ENCODE measurements at places on chromosomes 2 and 18.

GRCh38 chr2:187382131-187382530 lies 65.9 kb downstream of the CALCRL start:
- no peak for DNase-seq

DNA sequence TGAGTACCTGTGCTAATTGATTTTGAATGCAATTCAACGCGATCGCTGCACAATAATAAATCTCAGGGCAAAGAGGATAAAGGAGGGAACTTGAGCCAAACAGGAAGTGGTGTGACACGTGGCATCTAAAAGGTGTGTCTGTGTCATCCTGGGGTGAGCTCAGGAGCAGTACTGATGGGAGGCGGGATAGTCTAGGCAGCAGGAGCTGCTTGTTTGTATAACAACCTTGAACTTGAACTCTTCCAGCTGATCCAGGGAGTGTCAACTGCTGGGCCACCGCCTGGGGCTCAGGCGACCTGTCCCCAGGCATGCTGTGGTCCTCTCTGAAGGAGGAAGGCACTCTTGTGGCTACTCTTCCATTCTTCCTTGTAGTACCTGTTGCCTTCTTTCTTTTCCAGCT lies 61.2 kb downstream of the BOD1L2 start:
- DNase-seq: no peak

DNA sequence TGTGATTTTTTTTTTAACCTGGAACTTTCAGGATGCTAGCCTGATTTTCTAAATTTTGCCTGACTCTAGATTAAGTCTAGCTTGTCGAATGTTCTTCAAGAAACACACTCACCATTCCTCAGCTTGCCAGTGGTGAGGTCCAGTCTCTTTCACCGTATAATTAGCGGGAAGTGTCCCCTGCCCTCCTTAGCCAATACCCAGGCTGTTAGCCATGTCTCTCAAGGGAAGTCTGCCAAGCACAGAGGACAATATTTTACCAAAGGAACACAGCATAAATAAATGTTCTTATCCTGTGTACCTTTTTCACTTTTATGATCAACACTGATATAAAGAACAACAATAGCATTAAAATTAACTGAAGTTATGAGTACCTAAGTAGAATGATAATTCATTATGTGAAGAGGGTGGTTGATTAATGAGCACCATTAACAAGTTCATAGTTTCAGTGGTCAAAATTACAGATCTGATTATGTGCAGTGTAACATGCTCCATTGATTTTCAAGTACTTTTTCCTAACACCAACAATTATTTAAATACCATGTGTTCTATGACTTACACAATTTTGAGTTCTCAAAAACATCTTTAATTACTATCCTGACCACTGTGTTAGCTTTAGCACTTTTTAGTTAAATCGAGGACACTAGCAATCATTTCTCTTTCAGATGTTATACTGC lies 445.8 kb upstream of the RAB12 start:
- no peak for DNase-seq

GRCh38 chr2:45769056-45769455 lies 117.6 kb downstream of the PRKCE start:
- DNase-seq: no peak

- DNase-seq: no peak
Observed at GRCh38 chr2:238730881-238731280, 117.0 kb upstream of the TWIST2 start.

- no peak for DNase-seq
Observed at GRCh38 chr18:45571195-45571594, 44.1 kb upstream of the SLC14A2 start.

GRCh38 chr18:35106845-35107148 lies 65.6 kb downstream of the MAPRE2 start:
- DNase-seq: no peak

DNA sequence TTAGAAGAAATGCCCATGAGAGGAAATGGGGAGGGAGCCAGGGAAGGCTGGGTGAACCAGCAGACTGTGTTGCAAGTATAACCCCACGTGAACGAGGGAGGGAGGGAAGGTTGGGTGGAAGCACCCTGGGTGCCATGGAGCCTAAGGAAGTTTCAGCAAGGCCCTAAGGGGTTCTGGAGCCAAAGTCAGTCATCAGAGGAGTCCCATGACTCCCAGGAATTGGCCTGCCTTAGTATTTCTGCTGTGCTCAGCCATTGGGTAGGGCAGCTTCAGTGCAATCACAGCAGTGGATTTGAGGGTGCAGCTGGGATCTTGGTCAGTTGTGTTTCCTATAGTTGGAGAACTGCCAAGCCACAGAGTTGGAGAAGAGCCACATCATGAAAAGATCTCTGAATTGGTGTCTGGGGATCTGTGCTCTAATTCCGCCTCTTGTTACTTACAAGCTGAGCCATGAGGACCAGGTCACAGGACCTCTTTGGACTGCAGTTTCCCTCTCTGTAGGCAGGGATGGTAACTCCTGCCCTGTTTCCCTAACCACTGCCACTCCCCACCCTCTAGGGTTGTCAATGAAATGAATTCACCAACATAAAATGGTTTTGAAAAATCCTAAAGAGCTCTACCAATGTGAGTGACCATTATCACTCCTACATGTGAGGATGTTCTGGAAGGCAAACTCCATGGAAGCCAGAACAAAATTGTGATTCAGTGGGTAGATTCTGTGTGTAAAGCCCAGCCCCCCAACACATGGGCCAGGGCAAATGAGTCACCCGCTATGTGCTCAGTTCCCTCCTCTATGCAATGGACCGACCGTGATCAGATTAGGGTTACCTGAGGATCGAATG lies 108.9 kb downstream of the CLIP4 start:
- no peak for DNase-seq

- no peak for DNase-seq
Observed at GRCh38 chr18:79935098-79935480, 16.4 kb downstream of the SLC66A2 start.

GRCh38 chr2:175068534-175068933 lies 63.4 kb upstream of the CHN1 start:
- DNase-seq: no peak

DNA sequence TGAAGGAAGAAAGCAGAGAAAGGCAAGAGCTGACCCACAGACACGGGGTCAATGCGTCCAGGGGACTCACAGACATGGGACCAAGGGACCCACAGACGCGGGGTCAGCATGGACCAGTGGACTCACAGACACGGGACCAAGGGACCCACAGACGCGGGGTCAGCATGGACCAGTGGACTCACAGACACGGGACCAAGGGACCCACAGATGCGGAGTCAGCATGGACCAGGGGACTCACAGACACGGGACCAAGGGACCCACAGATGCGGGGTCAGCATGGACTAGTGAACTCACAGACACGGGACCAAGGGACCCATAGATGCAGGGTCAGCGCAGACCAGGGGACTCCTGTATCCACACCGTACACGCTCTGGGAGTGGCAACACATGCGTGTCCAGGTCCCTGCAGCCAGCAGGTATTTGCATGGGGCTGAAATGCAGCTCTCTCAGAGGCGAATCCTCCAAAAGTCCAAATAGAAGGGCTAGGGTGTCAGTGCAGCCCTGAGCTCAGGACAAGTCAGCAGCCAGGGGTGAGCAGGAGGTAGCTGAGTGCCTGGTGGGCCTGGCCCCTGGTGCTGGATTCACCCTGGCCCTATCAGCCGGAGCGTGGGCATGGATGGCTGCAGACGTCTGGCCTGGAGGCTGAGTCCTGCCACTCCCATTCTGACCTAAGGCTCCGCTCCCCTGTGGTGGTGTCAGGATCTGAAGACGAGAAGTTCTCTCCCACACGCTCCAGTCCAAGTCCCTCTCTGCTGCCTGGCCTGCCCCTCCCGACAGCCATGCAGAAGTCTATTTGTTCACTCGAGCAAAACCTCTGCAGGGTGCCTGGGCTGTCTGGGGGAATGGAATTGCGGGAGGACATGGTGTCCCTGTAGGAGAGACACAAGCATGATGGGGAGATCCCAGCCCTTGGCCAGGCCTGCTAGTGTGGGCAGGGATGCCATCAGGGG lies 28.5 kb downstream of the TMEM18 start:
- no peak for DNase-seq

GRCh38 chr2:194100201-194100600 lies 1556.8 kb upstream of the SLC39A10 start:
- DNase-seq: no peak

DNA sequence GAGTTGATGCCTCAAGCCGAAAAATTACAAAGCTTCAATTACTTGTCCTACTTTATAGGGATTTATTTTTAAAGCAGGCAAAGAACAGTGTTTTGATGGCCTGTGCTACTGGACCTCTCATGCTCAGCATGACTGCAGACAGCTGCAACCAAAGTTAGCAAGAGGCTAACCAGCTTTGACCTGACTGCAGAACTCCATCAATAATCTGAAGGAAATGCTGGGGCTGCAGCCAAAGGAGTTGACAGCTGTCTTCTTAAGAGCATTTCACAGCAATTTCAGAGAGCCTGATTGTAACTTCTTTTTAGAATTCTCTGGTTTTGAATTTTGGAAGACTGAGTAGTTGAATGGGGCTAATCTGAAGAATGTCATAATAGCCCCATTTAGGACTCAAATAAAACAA lies 46.5 kb upstream of the SESTD1 start:
- no peak for DNase-seq

DNA sequence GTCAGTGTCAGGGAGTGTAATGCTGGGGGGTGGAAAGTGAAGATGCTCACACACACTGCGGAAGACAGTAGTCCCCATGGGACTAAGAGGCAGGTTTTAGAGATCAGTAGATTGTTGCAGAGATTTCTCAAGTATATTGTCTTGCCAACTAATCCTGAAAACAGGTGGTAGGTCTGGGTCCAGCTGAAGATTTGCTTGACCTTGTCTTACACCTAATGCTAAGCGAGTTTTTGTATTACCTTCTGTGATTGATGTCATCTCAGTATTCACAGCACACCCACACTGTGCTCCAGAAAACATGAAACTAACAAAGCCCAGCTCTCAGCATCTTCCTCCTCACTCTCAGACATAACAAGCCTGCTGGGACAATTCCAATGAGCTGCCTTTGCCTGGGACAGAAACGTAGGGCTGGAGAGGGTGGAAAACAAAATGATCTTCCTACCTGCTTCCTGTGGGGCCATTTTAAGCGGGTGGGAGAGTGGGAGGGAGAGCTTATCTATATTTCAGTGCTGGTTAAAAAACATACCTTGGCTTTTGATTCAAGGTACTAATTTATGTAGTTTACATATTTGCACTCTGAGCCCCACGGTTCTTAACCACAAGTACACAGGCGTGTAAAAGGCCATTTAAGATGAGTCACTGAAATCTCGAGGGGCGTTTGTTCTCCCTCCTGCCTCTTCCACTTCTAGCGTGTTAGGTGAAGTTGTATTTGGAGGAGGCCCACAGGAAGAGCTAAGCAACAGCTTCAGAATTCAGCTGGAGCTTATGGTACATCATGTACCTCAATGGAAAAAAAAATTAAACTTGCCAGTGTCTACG lies 23.1 kb upstream of the RBMS1 start:
- DNase-seq: no peak

DNA sequence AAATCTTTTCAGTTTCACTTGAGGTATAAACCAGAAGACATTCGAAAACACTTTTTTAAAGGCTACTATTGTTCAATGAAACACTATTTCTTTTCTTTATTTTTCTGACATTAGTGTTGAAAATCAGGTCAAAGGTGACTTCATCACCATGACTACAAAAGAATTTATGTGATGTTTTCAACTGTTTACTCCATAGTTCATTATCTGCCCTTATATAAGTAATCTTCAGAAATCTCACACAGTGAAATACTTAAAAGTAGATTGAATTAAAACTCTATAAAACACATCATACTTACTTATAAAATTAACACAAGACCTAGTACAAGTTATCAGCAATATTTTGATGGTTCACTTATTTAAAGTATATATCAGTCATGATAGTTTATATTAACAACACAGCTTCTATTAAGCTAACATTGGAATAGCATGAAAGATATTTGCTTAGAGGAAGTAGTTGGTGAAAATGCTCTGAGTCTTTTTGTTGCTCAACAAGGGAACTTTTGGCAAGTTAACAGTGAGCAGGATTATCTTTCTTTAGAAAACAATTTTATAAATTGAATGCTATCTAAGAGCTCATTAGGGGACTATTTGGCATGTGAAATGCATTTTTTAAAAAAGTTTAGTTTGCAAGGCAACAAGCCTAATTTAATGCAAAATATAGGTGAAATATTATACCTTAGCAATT lies 60.8 kb downstream of the MC4R start:
- DNase-seq: no peak

DNA sequence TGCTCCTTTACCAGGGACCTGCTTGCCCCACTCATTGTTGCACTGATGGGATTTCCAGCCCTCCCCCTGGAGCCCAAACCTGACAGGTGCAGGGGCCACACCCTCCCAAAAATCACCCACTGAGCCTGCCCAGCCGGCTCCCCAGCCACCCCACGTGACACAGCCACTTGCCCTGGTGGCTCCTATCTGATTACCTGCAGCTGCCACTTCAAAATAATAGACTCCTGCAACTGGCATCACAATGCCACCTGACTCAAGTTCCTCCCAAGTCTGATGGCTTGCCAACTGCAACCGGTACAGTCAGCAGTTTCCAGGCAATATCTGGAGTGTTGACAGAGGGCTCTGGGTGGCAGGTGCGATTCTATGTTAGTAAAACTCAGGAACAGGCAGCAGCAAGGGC lies 66.2 kb downstream of the CRACDL start:
- no peak for DNase-seq

DNA sequence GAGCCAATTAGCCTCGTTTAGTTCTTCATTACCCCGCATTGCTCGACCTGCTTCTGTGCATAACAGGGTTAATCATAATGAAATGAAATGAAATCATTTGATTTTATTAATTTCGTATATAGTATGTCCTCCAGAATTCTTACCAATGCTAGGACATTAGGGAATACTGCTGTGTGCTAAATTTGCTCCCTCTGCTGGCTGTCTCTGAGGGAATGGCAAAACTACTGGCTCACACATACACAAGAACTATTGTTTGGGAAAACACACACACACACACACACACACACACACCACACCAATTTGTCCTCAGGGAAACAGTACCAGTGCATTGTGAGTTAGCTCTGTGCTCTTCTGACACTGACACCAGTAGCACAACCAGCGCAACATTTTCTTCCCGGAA lies 273.3 kb upstream of the TCF4 start:
- DNase-seq: no peak

DNA sequence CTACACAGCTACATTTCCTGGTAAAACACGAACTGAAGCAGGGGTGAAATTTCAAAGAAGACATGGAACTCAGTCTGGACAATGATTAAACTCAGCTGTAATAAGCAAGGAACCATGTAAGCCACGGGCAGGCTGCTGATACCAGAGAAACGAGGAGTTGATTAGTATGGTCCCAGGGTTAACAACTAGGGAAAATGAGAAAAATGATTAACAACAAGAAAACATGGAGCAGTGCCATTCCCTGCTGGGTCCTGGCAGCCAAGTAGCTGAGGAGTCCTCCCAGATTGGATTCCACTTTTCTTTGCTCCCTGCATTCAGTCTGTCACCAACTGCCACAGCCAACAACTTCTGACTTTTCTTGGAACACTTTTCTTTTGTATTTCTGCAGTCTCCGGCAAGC lies 517.0 kb upstream of the KLHL29 start:
- no peak for DNase-seq

GRCh38 chr2:8671176-8671575 lies 10.7 kb upstream of the ID2 start:
- no peak for DNase-seq

- no peak for DNase-seq
Observed at GRCh38 chr2:216715402-216715974, 20.1 kb upstream of the IGFBP5 start.

GRCh38 chr2:52429171-52429570 lies 1338.4 kb upstream of the CHAC2 start:
- DNase-seq: no peak

GRCh38 chr2:100234141-100234540 lies 88.2 kb downstream of the LONRF2 start:
- DNase-seq: no peak
